ENCODE measurements at places on chromosomes 3 and 15.

DNA sequence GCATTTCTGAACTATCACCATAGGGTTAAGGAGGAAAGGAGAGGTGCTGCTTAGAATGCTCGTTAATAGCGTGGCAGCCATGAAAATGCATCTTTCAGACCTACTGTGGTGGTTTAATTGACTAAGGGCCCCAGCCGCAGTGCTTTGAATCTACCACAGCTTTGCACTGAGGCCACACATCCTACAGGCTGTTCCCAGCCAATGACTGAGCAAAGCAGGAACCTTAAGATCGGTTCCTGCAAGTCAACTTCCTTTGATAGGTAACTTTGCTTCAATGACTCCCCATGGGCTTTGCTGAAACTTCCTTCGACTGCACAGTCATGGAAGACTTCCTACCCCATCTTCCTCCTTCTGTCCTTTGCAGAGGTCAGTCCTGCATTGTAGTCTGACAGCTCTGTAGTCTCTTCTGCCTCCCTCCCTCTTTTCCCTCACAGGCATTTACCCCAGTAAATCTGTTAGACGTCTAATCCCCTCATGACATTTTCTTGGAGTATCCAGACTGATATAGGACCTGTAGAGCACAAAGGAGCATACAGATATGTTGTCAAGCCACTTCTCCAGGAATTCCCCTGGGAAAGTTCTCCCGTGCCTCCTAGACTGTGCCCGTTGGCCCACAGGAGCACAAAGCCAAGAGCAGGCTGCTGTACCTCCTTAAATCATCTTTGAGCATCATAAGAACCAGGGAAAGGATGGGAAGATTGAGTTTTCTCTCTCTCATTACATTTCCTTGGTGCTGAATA is 2.6 kb upstream of the BCL2A1 start:
- DNase-seq, result no peak

DNA sequence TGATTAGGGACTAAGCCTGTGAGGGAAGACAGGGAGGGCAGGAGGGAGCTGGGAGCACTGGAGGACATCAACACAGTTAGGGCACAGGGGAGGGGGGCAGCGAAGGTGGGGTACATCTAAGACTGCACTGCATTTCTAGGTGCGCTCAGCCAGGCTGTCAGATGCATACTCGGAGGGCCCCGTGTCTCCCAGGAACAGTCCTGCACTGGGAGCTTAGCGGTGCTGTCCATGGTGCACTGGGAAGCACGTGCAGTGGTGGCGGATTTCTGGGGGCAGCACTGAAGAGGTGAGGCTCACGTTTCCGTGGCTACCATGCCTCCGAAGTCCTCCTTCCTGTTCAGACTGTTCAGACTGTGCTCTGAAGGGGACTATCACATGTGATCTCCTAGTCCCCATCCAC is 54.4 kb downstream of the ROPN1B start:
- DNase-seq, result no peak

GRCh38 chr15:48643776-48644466 is 1.6 kb downstream of the FBN1 start:
- no peak for DNase-seq

DNA sequence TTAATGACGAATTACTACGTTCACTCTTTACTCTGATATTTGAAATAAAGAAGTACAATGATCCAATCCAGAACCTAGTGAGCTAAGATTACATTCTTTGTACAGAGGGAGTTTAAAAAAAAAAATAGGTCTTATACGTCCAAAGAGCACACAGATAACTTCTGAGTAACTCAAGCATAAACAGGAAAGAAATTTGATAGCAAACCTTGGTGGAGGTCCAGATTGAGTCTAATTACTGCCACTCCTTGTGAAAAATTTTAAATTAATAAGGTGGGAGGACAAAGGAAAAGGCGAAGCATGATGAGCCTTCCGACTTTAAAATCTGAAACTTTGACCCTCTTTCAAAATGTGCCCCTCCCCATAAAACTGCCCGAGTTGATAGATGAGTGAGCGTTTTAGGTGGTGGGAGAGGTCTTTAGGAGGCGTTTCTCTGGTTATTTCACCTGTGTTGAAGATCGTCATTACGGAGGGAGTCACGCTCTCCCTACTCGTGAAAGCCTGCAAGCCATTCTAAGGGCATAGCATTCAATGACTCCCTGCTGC is 127.0 kb upstream of the ROBO2 start:
- DNase-seq, result peak; percentile 79

- peak; percentile 19 for DNase-seq
Observed at GRCh38 chr3:14511623-14512280, 28.4 kb downstream of the GRIP2 start.

- peak; percentile 79 for DNase-seq
Observed at GRCh38 chr3:59436164-59436958, 386.5 kb upstream of the CFAP20DC start.

All from NCI-H69 (cell line).